ENCODE measurements at places on chromosomes 5 and 9.

DNA sequence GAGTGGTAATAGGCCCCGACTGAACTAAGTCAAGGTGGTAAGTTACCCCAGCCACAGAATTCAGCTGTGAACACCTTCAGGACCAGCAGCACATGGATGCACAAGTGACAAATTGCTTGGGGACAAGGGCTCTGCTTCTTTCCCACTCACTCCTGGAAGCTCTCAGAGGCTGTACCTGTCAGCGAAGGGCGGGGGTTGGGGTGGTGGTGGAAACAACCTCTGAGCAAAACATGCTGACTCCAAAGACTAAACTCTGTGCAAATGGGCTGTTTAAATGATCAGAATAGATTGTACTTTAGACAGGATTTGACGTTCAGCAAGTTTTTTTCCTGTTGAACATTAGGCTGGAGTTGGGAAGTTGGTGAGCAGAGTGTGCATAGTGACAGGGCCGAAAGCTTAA lies 544.5 kb upstream of the ZNF608 start:
- no peak for DNase-seq

DNA sequence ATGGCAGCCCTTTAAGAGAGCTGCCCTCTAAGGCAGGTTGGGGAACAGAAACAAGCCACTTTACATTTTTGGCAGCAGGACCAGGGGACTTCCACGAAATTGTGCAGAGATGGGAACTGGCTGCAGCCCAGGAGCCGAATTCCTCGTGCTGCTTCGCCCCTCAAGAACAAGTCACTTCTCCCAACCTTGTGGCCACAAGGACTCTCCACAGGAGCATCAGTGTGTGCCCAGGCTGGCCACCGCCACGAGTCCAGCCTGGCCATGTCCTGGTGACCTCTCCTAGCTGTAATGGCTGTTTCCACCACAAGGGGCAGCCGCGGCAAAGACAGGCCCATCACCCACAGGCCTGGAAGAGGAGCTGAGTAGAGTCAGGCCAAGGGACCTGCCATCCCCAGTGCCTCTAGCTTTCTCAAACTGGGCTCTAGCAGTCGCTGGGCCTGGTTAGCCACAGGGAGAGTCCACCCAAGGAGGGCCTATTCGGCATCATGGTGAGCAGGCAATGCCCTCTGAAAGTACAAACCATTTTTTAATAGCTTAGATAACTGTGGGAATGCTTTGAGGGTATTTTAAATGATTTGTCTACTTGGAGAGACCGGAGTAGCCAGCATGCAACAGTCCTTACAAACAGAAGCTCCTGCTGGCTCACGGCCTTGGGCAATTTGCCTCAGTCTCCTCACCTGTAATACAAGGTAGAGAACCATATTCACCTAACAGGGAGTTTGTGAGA lies 129.0 kb downstream of the COL23A1 start:
- DNase-seq: peak; percentile 65

DNA sequence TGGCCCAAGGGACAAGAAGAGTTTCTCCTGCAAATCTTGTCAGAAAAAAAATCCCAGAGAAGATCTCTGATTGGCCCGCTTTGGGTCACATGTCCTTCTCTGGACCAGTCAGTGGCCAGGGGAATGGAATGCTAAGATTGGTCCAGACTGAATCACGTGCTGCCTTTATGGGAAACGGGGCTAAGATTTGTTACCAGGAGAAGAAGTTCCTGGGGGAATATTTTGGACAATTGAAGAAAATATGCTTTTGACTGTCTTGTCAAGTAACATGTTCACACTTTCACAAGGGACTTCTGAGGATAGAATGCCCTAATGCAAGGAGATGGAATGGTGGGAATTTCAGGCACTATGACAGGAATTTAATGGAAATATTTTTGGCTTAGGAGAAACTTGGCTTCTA lies 74.1 kb upstream of the SH3PXD2B start:
- DNase-seq: no peak

- DNase-seq: no peak
These were observed 184.5 kb downstream of the TRIO start for GRCh38 chr5:14327624-14328023.

DNA sequence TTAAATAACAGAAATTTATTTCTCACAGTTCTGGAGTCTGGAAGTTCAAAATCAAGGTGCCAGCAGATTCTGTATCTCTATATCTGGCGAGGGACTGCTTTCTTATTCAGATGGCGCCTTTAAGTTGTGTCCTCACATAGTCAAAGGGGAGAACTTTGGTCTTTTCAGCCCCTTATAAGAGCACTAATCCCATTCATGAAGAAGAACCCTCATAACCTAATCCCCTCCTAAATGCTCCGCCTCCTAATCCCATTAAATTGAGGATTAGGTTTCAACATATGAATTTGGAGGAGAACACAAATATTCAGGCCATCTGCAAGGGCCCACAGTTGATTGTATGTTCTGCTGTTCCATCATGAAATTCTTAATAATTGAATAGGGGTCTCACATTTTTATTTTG lies 10.8 kb upstream of the CCDC152 start:
- no peak for DNase-seq

- peak; percentile 58 for DNase-seq
These were observed 617.4 kb downstream of the SLCO4C1 start for GRCh38 chr5:101678481-101679193.

DNA sequence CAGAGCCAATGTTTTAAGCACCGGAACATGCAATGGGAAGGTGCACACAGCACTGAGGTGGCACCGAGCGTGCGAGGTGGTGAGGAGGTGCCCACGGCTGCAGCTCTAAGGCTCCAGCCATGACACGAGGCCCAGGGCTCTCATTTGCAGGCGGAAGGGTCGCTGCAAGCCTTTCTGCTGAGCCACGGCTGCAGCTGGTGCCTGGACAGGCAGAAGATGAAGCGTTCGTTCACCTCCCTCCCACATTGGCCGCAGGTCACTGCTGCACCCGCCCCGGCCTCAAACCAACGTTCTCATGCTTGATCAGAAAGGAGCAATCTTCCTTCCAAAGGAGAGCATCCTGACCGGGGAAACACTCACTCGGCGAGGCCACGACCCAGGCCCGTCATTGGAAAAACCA lies 4.5 kb upstream of the INPP5E start:
- DNase-seq: no peak

GRCh38 chr9:81388831-81389230 lies 300.5 kb downstream of the TLE1 start:
- DNase-seq: no peak

DNA sequence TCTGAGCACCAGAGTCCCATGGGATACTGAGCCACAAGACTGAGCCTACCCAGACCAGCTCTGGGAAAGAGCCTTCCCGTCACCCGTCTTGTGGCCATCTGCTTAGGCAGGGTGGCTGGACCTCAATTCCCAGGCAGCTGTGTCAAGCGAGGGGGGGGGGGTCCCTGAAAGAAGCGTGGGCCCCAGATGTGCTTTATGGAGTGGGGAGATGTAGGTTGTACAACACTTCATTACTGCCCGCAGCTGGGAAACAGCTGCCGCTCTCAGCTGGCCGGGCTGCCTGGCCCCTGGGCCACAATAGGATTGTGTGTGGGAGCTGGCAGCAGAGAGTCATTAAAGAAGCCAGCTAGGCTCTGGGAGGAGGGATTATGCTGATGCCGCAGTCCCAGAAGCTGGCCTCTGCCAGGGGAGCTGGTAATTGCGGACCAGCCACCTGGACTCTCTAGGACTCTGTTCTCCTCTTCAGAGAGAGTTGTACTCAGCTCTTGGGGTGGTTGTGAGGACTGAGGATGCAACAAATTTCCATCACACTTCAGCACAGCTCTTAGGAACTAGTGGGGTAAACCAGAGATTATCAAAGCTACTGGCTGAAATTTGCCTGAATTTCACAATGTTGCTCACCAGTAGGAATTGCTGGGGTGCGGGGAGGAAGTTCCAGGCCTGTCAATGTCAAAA lies 145.4 kb downstream of the GADD45G start:
- no peak for DNase-seq

GRCh38 chr9:26800322-26800721 lies 92.3 kb downstream of the CAAP1 start:
- no peak for DNase-seq

DNA sequence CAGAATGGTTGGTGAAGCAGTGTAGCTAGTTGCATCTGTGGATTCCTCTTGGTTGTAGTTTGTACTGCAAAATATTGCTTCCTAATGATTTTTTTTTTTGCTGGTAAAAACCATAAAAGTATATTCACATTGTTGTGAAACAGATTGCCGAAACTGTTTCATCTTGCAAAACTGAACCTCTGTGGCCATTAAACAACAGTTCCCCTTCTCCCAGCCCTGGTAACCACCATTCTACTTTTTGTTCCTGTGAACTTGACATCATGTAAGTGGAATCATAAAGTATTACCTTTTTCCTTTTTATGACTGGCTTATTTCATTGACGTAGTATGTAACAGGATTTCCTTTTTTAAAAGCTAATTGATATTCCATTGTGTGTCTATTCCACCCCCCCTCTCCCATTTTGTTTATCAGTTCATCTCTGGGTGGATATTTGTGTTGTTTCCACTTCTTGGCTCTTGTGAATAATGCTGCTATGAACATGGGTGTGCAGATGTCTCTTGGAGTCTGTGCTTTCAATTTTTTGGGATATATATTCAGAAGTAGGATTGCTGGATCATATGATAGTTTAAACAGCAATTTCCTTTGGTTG lies 11.8 kb downstream of the SUB1 start:
- no peak for DNase-seq

GRCh38 chr9:134620751-134621557 lies 20.6 kb upstream of the COL5A1 start:
- no peak for DNase-seq

DNA sequence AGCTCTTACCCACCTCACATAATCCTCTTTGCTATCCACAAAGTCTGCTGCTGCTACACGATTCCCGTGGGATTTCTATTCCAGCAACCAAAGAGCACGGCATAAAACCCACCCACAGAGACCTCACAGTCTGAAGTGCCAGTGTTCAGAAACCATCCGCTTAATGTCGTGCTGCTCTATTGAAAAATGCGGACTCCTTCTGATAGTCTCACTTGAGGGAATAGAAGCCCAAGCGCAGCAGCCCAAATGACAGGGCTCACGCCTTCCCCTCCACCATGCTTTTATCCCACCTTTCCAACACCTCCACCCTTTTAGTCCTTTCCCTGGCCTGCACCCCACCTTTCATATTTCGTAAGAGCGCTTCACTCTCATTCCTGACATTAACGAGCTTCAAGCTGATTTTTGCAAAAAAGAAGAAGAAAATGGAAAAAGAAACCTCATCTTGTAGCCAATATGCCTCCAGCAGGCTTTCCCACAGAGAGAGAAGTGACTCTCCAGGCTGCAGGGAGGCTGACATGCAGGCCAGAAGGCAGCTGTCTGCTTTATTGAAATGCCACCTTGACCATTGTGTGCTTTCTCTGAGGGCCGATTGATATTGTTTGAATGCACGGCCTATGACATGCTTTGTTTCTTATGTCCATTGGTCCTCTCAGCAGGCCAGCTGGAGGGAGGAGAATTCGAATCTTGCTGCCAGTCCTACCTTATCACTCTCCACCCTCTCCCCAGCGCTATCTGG lies 70.6 kb upstream of the PCSK1 start:
- DNase-seq: no peak

DNA sequence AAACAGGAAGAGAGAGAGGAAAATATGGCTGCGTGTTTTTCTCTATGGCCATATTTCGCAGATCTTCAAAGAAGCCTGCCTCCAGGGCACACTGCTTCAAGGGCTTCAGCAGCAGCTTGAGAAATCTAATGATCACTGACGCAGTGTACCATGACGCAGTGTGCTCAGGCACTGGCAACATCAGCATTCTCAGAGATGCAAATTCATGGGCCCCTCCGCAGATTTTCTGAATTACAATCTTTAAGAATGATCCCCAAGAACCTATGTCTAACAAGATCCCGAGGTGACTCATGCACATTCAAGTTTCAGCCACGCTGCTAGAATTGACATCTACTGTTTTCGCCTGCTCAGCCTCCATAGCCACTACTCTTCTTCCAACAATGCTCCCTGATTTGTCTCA lies 143.9 kb upstream of the ZNF366 start:
- DNase-seq: no peak

DNA sequence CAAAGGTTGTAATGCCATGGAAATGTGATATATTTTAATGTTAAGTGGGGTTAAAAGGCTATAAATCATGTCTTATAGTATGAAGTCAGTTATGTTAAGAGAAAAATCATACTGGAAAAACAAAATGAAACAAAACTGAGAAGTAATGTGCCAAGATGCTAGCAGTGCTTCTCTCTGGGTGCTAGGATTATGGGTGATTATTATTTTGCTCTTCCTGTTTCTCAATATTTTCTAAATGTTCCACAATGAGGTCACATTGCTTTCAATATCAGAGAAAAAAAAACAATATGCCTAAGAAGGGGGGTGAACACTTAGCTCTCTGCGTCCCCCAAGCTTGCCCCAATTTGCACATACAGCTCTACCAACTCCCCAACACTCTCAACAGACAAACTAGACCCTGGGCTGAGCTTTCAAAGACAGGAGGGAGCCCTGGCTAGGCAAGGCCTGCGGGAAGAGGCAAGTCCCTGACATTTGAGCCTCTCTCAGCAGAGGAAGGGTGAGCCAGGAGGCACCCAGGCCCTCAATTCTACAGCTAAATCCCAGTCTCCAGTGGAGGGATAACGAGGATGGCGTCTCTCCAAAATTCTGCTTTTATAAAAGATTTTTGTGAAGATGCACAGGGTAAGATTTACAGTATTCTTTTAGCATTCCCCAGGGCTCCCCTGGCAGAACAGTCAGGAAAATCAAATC lies 24.4 kb downstream of the WHRN start:
- DNase-seq: no peak

GRCh38 chr5:175712681-175713085 lies 54.8 kb downstream of the HRH2 start:
- DNase-seq: no peak

DNA sequence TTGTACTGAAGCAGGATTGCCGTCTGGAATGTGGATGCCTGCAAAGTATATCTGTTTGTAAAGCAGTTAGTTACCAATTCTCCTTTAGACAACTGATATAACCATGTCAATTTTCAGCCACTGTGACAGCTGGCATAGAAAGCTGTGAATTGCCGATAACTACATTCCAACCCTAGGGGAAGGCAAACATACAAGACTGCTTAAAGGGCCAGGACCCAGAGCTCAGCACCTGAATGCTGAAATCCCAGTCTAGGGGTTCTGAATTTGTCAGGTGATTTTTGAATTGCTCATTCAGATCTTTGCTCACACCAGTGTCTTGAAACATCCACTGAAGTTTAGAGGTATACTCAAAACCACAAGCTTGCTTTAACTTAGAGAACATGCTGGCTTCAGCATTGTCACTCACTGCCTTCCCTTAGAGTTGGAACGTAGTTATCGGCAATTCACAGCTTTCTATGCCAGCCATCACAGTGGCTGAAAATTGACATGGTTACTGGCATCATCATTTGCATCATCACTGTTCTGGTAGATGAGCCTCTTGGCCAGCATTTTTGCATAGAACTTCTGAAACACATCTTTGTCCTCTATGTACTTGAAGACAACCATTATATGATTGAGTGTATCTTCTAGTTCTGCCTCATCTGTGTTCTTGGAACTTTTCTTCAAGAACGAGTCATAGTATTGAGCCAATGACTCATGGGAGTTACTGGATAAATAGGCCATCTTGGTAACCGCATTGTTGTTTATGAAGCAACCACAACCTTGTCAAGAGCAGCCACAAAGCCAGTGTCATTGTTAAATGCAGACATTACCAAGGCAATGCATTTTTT lies 82.1 kb downstream of the CCDC192 start:
- DNase-seq: peak; percentile 81

GRCh38 chr5:20572614-20573013 lies 584.6 kb upstream of the CDH18 start:
- no peak for DNase-seq

GRCh38 chr9:135592625-135593024 lies 31.1 kb downstream of the PAEP start:
- no peak for DNase-seq

GRCh38 chr9:74498621-74499095 lies 1.5 kb downstream of the RORB start:
- DNase-seq: no peak

GRCh38 chr5:96327722-96328121 lies 105.3 kb downstream of the PCSK1 start:
- DNase-seq: no peak
